ENCODE measurements at places on chromosomes 2 and 18. TPM values are rescaled to one million over a fixed set of nuclear protein-coding genes. Genes with fewer than 3 reads are reported as not detected.

DNA sequence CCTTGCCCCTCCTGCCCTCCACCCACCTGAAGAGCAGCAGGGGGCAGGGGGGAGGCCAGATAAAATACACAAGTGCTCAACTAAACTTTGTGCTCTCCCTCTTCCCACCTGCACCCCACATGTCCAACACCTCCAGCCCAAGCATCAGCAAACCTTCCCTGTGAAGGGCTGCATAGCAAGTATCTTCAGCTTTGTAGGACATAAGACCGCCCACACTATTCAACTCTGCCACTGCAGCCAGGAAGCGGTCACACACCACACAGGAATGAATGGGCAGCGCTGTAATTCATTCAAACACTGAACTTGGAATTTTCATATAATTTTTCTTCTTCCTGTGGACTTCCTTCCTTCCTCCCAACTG, 27.5 kb downstream of the TFCP2L1 start:
- no peak for DNase-seq

- DNase-seq = no peak
These were observed 69.7 kb downstream of the ZNF532 start for GRCh38 chr18:58934356-58934755.

DNA sequence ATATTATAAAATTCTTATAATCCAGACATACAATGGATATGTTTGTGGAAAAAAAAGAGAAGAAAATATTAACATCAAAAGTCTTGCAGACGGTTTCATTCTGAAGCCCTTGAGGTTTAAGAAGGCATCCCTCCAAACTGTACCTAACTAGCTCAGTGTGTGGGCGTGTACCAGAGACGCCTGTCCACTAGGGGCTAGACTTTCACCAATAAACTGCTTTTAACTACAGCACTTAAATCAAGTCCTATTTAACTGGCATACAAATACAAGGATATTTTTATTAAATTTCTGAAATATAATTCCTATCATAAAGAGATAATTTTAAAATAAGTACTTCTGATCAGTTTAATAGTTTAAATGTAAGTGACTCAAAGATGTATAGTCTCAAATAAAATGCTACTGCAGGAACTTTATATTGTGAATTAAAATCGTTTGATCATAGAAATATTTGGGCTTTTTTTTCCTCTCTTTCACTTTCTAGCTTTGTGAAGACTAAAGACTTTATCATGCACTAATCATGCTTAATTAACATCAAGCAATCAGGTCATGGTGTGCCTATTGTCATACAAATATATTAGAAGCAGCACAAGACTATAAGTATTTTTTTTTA, 437.7 kb downstream of the SATB2 start:
- DNase-seq = no peak

The ARL4C gene
- total RNA-seq = 123 TPM

The TTN gene
- total RNA-seq = 0.12 TPM

The DNAH7 gene
- 0.29 TPM for total RNA-seq
